NCI-H1930 (cell line): ENCODE measurements at places on chromosomes 4 and X.

GRCh38 chrX:114584983-114585842 lies 1.3 kb downstream of the HTR2C start:
- no peak for DNase-seq

- DNase-seq = no peak
These were observed 608.4 kb upstream of the HTR2C start for GRCh38 chrX:113975441-113975840.

DNA sequence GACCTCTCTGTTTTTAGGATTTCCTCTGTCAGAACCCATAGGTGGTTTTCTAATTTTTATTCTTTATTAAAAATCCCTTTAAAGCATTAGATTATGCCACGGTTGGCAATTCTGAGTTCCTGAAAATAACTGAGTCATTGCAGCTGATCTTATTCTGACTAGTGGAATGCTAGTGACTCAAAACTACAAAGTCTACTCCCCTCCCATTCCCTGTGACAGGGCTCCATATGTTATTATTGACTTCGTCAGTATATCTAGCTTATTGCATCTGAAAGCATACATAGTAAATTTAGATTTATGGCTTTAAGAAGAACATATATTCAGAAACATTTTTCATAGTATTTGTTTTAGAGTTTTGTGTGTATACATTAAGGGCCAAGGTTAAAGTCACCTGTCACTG lies 38.5 kb downstream of the HERC3 start:
- DNase-seq = no peak

DNA sequence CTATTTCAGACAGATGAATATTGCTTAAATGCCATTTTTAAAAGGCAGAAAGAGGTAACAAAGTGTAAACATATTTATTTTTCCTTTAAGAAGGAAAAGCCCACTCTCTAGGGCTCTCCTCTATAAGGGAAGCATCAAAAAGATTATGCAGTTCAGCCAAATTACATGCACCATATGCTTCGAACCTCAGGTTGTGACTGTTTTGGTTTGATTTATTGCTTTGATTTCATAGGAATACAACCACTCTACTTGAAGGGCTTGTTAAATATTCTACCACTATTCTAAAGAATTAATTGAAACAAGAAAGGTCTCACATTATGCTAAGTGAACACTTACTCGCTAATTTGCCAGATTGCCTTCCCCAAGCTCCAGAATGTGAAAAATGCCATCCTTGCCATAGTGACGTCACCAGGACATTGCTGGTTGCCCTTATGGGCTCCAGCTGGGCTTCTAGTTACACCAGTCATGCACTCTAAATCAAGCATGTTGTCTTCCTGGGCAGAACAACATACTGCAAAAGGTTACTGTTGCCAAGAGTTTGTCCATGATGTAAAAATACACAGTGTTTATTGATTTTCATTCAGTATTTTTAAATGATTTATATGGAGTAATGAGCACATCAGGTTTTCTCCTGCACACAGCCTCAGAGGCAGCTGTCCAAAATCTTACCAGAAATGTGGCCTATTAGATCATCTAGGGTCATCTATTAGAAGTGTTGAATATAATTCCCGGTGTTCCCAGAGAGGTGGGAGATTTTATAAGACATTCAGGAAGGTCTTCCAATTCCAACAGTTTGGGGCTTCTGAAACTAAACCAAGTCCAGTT lies 164.4 kb upstream of the RAPGEF2 start:
- DNase-seq = no peak

DNA sequence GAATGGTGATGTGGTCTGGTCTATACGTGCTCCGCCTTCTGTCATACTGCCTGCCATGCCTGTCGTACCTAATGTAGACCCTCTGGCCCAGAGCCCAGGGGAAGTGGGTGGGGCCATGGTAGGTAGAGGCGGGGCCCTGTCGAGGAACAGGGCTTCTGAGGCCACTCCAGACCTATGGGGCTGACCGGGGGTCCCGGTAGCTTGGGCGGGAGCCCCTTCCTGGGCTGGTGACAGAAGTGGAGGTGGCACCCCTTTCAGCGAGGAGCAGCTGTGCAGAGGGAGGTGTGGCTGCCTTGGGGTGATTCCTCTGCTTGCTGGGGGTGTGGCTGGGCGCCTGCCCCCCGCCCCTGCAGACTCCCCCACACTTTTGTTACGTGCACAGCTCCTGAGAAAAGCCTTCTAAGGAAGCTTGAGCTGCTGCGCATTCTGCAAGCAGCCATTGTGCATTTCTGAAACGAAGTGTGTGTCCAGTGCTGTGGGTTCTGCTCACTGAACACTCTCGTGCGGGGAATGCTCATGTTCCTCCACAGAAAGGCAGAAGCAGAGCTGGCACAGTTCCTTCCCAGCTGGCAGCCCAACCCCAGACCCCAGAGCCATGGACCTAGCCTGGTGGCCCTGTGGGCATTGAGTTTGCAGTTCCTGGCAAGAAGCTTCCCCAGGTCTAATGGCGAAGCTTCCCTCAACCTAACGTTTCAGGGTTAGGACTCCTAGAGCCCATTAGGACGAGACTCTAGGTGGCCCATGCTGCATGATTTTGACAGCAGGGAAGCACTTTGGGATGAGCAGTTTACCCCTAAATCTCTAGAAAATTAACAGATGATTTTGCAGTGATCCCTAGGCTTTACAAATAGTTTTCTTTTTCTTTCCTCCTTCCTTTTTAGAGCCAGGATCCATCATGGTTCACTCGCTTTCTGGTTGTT lies 72.7 kb upstream of the HGFAC start:
- no peak for DNase-seq

DNA sequence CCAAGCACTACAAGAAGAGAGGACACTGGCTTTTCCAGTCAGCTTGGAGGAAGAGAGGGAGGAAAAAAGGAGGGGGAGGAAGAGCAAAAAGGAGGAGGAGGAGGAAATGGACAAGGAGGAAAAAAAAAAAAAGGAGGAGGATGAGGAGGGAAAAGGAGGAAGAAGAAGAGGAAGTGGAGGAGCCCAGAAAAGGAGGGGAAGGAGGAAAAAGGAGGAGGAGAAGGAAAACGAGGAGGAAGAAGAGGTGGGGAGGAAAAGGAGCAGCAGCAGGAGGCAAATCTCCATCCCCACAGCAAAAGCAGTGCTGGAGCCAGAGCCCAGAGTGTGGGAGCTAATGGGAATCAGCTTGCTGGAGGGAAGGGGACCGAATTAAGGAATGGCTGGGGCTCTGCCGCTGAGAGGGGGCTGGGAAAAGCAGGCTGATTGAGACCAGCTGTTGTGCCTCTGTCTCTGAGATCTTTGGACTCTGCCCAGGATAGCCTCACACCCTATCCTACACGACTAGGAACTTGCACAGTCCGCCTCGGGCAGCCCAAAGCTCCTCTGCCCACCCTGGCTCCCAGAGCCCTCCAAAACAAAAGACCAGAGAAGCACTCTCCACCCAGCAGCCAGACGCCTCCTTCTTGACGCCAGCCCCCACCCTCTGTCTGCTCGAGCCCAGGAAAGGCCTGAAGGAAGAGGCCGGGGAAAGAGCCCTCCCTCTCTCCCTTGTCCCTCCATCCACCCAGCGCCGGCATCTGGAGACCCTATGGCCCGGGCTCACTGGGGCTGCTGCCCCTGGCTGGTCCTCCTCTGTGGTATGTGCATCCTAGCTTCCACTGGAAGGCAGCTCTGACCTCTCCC lies at the start of gene XPNPEP2:
Gene XPNPEP2, plus strand, starts transcription at position 514 of the 843 bp plus-strand sequence. Its CDS starts 235 bp downstream, at position 749.
- no peak for DNase-seq

DNA sequence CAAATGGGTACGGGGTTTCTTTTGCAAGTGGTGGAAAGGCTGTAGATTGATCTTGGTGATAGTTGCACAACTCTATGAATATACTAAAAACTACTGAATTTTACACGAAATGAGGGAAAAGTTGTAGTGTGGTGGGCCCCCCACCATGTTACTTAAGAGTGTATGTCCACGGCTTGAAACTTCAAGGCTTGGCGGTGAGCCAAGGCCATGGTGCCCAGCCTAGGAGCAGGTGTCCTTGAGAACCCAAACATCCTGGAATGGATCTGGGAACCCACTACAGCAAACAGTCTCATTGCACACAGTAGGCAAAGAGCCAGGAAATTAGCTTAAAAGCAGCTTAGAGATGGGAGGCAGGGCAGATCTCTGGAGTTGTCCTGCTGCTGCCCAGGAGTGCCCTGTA lies 62.9 kb downstream of the BRCC3 start:
- no peak for DNase-seq

- DNase-seq = no peak
These were observed 199.2 kb upstream of the FAM9B start for GRCh38 chrX:9233141-9233540.

GRCh38 chr4:188266386-188266785 lies 127.1 kb downstream of the TRIML1 start:
- no peak for DNase-seq

GRCh38 chrX:5791721-5792120 lies 436.9 kb downstream of the NLGN4X start:
- DNase-seq = no peak

- no peak for DNase-seq
These were observed 77.0 kb upstream of the C4orf50 start for GRCh38 chr4:6095023-6095752.

DNA sequence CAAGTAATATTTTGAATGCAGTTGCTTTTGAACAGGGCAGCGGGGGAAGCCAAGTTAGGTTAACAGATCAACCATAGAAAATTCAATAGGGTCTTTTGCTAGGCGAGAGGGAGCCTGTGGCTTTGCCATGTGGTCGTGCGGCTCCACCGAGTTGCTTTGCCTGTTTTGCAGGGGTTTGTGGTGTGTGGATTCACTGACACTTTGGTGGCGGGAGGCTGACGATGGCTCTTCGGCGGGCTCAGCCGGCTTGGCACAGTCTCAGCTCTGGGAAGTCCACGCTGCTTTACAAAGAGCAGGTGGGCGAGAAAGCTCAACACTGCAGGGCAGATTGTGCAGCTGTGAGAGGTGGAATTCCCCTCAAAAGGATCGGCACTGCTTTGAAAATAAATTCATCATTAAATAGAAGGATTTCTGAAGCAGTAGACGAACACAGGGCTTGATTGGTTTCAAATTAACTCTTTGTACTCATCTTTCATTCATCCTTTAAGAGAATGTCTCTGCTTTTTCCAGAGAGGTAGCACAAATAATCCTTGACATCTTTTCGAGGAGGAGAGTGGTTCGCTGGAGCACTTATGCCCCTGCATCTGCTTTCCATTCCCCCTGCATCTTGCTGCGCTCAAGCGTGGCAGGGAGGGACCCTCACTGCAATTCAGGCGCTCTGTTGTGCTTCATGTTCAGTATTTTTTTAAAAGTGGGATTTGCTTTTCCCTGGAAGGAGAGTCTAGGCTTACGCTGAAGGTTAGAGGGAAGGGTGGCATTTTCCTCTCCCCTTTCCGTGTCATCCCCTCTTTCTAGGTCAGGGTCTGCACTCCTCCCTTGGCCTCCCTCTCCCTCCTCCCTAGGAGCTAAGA lies 201.8 kb upstream of the LEF1 start:
- DNase-seq = no peak

GRCh38 chr4:45663628-45664081 lies 460.2 kb downstream of the GABRG1 start:
- no peak for DNase-seq

DNA sequence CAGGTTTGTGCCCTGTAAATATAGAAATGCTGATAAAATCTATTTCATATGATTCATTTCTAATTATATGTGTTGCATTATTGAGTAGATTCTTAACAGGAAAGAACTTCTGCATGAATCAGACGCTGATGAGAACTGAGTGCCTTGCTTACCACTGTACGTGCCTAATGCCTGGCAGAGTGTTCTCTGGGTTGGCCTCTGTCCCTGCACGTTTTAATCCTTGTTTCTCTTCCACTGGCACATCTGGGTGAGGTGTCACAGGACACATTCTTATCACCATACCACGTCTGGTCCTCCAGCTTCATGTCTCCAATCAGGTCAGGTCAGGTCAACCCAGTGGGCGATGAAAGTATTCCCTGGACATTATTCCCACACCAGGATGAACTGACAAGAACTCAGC lies 53.6 kb downstream of the KLF3 start:
- no peak for DNase-seq

DNA sequence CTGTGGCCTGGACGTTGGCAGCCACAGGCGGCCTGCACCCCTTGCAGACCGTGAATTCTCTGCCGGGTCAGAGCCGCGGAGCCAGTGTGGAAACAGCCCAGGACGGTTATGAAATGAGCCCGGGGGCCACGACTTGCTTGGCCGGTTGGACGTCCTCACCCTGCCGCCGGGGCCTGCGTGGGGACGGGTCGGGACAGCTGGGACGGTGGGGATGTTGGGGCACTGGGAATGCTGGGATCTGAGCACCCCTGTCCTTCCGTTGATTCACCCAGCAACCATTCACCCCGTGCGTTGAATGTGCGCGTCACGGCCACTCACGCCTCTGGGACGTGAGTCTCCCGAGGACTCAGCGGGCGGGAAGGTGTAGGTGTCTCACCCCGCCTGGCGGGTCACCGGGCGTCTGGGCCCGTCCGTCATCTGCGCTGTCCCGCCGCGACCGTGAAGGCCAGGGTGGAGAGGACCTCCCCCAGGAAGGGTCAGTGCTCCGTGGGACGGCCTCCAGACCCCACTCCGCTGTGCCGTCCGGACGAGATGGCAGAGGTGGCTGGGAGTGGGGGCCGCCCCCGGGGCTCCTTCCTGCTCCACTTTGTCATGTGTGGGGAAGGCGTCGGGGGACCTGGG lies 4.5 kb upstream of the PLCXD1 start:
- no peak for DNase-seq

GRCh38 chr4:113024388-113024787 lies 25.1 kb upstream of the ANK2 start:
- no peak for DNase-seq

- DNase-seq = peak; percentile 24
These were observed 600.6 kb downstream of the ANKRD50 start for GRCh38 chr4:124111922-124112321.

DNA sequence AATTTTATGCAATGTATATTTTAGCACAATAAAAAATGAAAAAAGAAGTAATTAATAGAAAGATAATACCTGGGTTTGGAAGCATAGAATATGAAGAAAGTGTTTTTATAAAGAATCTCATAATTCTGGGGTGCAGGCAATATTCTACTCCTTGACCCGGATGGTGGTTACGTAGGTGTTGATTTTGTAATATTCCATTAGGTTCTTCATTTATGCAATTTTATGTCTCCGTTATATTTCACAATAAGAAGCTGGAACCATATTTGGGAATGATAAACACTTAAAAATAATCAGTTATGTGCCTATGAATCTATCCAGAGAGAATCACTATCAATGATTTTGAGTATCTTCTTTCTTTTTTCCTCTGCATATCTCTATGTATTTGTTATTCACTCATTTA lies 38.5 kb downstream of the CHRNA9 start:
- no peak for DNase-seq

DNA sequence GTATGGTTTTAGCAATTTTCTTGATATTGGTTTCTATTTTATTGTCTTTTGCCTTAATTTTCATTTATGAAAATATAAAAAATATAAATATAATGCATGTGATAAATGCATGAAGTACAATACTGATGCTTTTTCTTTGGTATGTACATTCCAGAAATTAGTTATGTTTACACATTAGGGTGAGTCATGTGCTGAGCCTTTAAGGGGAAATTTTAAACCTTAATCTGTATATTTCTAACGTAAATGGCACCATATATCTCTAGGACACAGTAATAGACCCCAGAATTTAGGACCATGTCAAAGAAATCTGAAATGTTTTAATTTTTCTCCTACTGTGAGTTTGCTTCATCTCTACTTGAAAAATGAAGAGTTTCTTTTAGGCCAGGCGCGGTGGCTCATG lies 117.8 kb upstream of the SPRY1 start:
- DNase-seq = no peak
